ENCODE measurements at places on chromosomes 2 and 18. TPM values are rescaled to one million over a fixed set of nuclear protein-coding genes. Genes with fewer than 3 reads are reported as not detected.

DNA sequence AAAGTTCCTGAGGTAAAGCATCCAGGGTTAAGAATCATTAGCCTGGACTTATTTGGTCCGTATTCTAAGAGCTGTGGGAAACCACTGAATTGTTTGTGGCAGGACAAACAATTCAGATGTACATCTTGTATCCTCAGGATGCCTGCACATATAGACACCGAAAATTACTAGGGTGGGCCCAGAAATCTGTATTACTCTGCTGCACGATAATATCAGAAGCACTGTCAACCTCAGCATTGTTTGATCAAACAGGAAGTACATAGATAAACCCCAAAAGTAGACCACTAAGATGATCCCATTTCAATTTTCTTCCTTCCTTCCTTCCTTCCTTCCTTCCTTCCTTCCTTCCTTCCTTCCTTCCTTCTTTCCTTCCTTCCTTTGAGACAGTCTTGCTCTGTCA is 34.2 kb upstream of the SPRED2 start:
- no peak for DNase-seq

DNA sequence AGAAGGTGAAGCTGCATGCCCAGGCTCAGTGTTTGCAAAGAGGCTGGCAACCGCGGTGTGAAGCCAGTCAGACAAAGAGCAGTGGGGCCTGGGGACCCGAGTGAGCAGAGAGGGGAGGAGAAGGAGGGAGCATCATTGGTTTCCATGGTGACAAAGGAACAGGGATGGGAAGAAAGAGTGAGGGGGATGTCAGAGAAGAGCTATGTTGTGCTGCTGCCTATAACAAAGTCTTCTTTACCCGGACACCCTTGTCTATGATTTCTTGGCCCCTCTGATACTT is 14.5 kb downstream of the TMEM247 start:
- DNase-seq, result no peak

- no peak for DNase-seq
These were observed 35.8 kb downstream of the SH3RF3 start for GRCh38 chr2:109164739-109165221.

DNA sequence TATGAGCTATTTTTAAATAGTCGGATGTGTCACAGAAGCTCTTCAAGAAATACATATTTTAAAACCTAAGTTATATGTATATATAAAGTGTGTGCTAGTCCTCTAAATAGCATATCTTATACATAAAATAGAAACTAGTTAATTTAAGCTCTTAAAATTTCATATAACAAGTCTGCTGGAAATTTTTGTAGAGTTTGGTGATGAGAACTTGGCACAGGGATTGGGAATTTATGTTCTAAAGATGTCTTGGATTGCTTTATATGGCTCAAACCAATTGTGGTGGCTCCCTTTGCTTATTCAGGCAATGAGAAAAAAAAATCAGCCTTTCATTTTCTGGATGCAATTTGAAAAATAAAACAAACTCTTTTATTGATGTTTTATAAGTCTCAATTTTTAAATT is 142.8 kb upstream of the KCNJ3 start:
- no peak for DNase-seq

GRCh38 chr2:180056367-180057118 is 49.4 kb upstream of the CWC22 start:
- no peak for DNase-seq

DNA sequence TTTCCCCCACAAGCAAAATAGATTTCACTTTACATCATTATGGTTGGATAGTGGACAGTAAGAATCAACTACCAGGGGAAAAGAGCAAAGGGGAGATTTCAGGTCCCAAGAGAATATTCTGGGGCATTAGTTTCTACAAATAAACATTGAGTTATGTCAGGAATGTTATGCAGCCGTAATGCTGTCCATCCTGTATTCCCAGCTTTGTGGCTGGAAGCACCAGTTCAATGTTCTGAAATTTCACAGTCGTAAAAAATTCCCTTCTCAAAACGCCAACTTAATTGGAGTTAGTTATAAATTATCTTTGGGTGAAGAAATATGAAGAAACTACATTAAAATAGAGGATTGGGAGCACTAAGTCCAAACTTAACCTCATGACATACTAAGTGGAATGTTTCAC is 141.5 kb upstream of the FIGN start:
- DNase-seq, result no peak

GRCh38 chr2:128374001-128374710 is 55.5 kb upstream of the HS6ST1 start:
- no peak for DNase-seq

DNA sequence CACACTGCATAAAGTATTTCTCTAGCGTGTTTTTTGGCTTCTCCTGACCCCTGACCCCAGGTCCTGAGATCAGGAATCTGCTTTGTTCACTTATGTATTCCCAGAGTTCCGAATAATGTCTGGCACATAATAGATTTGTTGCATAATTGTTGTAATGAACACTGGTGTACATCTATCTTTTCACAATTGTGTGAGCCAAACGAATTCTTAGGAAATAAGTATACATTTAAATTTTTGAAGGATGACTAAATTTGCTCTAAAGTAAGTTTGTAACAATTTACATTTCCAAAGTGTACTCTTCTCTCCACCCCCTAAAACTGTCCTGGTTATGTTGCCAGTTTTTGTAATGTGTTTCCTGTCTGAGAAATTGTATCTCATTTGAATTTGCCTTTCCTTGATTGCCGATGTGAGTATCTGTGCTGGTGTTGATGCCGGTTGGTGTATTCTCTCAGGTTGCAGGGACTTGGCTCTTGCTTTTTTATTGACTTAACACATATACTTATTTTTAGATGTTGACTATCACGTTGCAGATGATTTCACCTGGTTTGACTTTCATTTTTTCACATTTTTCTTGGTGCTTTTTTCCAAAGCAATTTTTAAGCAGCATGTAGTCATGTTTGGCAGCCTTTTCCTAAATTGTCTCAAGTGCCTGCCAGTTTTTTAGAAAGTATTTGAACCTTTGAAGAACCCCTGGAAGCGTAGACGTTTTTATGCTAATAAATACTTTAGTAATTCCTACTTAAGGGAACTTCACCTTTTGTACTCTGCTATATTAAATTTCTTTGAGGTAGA is 16.1 kb upstream of the FARP2 start:
- DNase-seq, result no peak

INHBB gene
- total RNA-seq, result 6.1 TPM

GKN2 gene
- not detected for total RNA-seq

ARHGEF4 gene
- 35.3 TPM for total RNA-seq

All from cerebellum (tissue), 4 donors.